ENCODE measurements at places on chromosomes 1 and 21.

DNA sequence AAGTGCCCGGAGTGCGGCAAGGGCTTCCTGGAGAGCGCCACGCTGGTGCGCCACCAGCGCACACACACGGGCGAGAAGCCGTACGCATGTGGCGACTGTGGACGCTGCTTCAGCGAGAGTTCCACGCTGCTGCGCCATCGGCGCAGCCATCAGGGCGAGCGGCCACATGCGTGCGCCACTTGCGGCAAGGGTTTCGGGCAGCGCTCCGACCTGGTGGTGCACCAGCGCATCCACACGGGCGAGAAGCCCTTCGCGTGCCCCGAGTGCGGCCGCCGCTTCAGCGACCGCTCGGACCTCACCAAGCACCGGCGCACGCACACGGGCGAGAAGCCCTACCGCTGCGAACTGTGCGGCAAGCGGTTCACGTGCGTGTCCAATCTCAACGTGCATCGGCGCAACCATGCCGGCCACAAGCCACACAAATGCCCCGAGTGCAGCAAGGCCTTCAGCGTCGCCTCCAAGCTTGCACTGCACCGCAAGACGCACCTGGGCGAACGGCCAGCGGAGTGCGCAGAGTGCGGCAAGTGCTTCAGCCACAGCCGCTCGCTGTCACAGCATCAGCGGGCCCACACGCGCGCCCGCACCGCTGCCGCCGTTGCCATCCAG lies 10.0 kb downstream of the ZNF672 start:
- no peak for DNase-seq

- no peak for DNase-seq
Observed at GRCh38 chr1:21655748-21656147, 13.4 kb downstream of the RAP1GAP start.

DNA sequence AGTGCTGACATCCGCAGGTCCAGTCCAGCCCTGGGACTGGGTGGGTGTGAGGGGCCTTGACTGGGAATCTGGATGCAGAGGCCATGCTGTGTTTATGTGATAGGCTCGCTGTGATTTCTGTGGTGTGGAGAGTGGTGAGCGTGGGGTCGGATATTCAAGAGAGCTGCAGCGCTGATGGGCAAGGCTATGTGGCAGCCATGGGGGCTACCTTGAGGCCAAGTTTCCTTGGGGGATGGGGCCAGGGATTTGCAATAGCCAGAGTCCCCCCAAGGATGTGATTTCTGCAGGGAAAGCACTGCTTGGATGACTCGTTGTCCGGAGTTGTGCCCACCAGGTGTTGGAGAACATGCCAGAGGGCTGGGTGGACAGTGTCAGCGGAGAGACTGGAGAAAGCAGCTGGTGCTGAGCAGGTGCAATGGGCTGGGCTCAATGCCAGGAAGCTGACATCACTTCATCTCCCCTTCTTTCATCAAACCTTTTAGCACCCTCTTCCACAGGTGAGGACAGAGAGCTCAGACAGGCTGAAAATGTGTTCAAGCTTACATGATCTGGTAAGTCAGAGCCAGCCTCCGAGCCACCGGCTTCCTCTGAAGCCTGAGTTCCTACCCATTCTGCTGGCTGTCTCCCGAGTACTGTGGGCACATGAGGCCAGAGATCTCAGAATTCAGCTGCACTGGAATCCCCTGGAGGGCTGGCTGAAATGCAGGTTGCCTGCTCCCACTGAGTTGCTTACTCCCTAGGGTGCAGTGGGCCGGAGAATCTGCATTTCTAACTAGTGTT lies 132.9 kb downstream of the RHOU start:
- no peak for DNase-seq

- no peak for DNase-seq
Observed at GRCh38 chr1:109578947-109579443, 30.6 kb downstream of the GNAI3 start.

DNA sequence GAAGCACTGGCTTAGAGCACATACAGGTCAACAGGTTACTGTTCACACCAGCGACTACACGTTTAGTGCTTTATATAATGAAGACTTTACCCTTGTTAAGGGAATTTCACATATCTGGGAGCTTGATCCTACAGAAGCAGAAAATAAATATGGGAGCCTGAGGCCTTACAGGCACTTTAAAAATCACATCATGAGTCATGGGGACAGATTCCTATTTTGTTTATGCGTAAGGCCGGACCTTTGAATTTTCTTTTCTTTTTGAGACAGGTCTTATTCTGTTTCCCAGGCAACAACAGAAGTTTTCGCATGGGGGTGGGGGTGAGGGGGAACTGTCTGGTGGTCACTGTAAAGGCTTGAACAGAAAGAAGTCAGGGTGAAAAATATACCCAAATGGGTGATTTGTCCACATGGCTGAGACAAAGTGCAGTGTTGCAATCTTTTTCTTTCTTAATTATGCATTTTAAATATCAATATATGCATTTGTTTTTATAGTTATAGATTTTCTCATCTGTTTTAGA lies 276.7 kb downstream of the KCNH1 start:
- no peak for DNase-seq

- no peak for DNase-seq
Observed at GRCh38 chr21:44702111-44702972, 5.4 kb downstream of the KRTAP10-12 start.

- DNase-seq, result no peak
Observed at GRCh38 chr1:180279651-180280050, 49.6 kb downstream of the LHX4 start.

GRCh38 chr1:92862605-92863004 lies 30.8 kb downstream of the RPL5 start:
- DNase-seq, result no peak

- DNase-seq, result no peak
Observed at GRCh38 chr1:246934765-246935164, 3.0 kb upstream of the AHCTF1 start.
